ENCODE measurements at places on chromosomes 6 and 20.
A peak's percentile ranks its signal among the peaks of the same experiment; 100 is the strongest.

DNA sequence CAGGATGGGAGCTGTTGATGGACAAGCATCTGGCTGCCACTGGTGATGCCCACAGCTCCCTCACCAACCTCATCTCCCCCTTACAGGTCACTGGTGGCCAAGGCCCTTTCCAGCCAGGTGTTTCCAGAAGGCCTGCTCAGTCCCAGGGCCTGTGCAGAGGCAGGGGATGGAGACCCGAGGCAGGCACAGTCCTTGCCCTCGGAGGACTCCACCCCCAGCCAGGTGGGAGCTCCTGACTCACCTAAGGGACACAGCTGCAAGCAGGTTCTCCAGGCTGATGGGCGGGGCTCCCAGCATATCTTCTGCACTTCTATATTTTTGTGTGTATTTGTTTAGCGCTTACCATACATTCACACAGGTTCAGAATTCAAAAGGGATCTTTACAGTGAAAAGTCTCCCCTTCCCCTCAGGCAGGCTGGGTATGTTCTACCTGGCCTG, 17.4 kb downstream of the PRPH2 start:
- no peak for DNase-seq
- no peak overlapping the region for H3K27ac ChIP-seq
- H3K4me1 ChIP-seq, result peaks cover under 1% of the 10 kb centered on the region
- H3K36me3 ChIP-seq, result no peaks in the 10 kb centered on the region
- H3K4me3 ChIP-seq, result no peak overlapping the region

DNA sequence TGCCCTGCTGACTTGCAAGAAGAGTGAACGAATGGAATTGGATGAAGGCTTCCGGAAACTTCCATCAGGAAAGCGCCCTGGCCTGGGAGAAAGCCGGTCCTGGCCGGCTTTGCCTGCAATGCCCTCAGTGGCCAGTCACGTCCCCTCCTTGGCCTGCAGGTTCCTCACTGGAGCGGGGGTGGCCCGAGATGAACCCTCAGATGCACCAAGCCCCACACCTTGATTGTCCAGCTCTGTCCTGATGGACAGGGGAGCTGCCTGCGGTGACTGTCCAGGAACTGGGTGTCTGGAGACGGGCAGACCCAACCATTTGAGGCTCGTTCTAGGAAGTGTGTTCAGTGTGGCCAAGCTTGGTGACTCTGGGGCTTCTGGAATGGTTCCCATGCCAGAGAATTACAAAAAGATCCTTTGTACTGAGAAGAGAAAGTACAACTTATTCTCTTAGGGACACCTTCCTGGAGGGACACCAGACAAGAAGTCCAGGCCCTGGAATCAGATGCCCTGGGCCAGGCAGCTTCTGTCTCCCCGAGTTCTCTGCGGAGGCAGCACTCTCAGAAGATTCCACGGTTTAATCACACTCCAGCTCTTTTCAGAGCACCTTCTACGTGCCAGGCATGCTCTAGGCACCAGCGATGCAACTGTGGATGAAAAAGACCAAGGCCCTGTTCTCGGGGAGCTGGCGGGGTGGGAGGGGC, 17.1 kb upstream of the SULF2 start:
- no peak overlapping the region for H3K4me3 ChIP-seq
- no peaks in the 10 kb centered on the region for H3K27me3 ChIP-seq
- DNase-seq, result no peak
- peaks cover 2% of the 10 kb centered on the region for H3K4me1 ChIP-seq

- H3K27me3 ChIP-seq, result peaks cover 73% of the 10 kb centered on the region
- no peak overlapping the region for H3K27ac ChIP-seq
- DNase-seq, result no peak
- no peaks in the 10 kb centered on the region for H3K36me3 ChIP-seq
Measured at GRCh38 chr6:138162111-138162954, 594 bp downstream of the ARFGEF3 start.

DNA sequence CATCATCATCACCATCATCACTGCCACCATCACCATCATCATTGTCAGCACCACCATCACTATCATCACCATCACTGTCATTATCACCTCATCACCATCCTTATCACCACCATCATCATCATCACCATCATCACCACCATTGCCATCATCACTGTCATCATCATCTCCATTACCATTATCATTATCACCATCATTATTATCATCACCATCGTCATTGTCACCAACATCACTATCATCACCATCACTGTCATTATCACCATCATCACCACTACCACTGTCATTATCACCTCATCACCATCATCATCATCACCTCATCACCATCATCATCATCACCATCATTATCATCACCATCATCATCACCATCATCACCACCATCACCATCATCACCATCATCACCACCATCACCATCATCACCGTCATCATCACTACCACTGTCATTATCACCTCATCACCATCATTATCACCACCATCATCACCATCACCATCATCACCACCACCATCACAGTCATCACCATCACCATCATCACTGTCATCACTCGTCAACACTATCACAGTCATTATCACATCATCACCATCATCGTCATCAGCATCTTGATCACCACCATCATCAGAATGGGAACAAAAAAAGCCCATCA, 191.1 kb downstream of the TTLL2 start:
- H3K4me1 ChIP-seq, result peaks cover 1% of the 10 kb centered on the region
- H3K27ac ChIP-seq, result no peak overlapping the region
- no peaks in the 10 kb centered on the region for H3K36me3 ChIP-seq
- no peaks in the 10 kb centered on the region for H3K27me3 ChIP-seq

DNA sequence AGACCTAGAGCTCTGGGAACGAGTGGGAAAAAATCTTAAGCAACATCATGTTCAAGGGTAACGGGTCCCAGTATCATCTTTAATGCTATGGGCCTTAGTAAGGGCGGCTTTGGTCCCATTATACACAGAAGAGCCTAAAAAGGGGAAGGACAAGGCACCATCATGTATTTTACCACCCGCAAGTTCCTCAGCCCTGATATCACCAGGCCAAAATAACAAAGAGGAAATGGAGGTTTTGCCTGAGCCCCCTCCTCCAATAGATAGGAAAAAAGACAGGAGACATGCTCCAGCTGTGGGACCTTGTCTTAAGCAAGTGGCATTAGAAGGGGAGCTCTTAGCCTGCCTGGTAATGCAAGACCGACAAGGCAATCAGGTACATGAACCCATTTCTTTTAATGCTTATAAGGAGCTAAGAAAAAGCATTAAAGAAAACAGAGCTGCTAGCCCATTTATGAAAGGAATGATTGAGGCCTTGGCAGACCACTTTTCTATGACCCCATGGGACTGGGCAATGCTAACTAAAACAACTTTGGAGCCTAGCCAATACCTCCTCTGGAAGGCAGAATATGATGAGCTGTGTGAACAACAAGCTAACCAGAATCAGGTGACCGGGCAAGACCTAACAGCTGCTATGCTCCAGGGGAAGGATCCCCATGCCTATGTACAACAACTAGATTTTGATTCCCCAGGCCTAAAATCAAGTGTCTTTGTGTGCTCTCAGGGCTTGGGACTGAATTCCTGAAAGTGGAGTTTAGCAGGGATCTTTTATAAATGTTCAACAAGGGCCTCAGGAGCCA, 23.2 kb downstream of the HLA-DPA1 start:
- peaks cover 23% of the 10 kb centered on the region for H3K27me3 ChIP-seq
- H3K36me3 ChIP-seq, result no peaks in the 10 kb centered on the region
- no peak overlapping the region for H3K4me3 ChIP-seq
- no peaks in the 10 kb centered on the region for H3K4me1 ChIP-seq
- H3K27ac ChIP-seq, result peak overlapping the region; percentile 27

DNA sequence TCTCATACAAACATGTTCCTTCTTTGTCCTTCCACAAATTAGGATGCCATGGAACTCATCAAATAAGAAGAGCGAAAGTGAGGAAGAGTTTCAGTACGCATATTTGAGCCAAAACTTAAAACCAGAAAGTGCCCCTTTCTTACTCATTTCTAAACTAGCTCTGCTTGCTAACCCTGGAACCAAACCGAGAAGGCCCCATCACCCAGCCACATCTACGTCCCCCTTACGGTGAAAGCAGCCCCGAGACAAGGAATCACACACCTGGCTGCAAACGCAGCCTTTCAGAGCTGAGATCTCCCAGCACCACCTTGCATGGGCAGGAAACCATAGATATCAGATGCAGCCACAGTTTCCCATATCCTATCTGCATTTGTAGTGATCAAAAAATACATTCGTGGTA, 28.5 kb downstream of the TRERF1 start:
- no peaks in the 10 kb centered on the region for H3K27me3 ChIP-seq
- H3K4me1 ChIP-seq, result peaks cover 14% of the 10 kb centered on the region
- no peak overlapping the region for H3K27ac ChIP-seq
- peak overlapping the region; percentile 48 for H3K4me3 ChIP-seq
- DNase-seq, result no peak

DNA sequence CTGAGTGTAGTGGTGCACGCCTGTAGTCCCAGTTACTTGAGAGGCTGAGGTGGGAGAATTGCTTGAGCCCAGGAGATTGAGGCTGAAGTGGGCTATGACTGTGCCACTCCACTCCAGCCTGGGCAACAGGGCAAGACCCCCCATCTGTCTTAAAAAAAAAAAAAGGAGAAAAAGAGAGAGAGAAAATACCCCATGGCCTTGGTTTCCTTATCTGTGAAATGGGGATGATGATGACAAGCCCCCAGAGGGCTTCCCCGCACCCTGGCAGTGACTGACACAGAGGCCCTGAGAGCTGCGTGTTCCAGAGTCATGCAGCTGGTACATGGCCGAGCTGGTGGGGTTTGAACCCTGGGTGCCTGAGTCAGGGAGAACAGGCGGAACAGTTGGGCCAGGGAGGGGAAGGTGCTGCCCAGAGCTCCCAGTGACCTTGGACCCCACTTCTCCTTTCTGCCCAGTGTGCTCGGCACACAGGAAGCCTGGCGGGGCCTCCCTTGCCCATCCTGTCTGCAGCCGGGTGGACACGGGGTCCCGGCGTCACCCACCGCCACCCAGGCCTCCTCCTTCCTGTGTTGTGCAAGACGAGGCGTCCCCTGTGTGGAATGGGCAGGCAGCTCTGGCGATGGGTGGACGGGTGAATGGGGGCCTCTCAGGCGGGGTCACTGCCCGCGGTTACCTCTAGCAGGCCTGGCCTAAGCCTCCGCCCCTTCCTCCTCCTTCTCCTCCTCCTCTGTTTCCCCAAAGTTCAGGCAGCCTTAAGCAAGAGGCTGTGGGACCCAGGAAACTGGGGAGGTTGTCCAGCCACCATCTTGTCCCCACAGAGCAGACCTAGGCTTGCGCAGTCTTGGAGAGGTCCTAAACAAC, 84.2 kb downstream of the CEBPB start:
- no peaks in the 10 kb centered on the region for H3K36me3 ChIP-seq
- H3K27ac ChIP-seq, result no peak overlapping the region
- H3K4me1 ChIP-seq, result no peaks in the 10 kb centered on the region
- peaks cover 2% of the 10 kb centered on the region for H3K27me3 ChIP-seq
- H3K4me3 ChIP-seq, result no peak overlapping the region
- no peak for DNase-seq

GRCh38 chr6:122202576-122203137, 196.8 kb upstream of the HSF2 start:
- no peaks in the 10 kb centered on the region for H3K4me1 ChIP-seq
- H3K27me3 ChIP-seq, result no peaks in the 10 kb centered on the region
- no peak overlapping the region for H3K27ac ChIP-seq
- no peak overlapping the region for H3K4me3 ChIP-seq
- no peaks in the 10 kb centered on the region for H3K36me3 ChIP-seq

- no peaks in the 10 kb centered on the region for H3K36me3 ChIP-seq
- H3K4me3 ChIP-seq, result no peak overlapping the region
Measured at GRCh38 chr6:167150941-167151549, 6.7 kb downstream of the GPR31 start.

DNA sequence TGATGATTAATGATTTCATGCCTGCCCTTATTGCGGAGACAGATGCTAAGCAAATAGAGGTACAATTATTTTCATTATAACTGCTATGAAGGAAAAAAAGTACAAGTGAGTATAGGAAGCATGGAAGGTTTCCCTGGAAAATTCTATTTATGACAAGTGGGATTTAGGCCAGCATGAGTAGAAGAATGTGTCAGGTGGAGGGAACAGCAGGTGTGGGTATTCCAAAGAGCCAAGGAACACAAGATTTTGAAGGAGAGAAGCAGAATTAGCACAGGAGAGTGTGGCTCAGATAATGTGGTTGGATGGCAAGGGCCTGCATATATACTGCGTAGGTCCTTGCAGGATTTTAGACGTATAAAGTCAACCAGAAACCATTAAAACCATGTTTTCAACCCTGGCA, 11.4 kb downstream of the PLCB1 start:
- H3K27me3 ChIP-seq, result no peaks in the 10 kb centered on the region
- H3K4me1 ChIP-seq, result no peaks in the 10 kb centered on the region
- H3K27ac ChIP-seq, result no peak overlapping the region
- no peak for DNase-seq
- no peak overlapping the region for H3K4me3 ChIP-seq

DNA sequence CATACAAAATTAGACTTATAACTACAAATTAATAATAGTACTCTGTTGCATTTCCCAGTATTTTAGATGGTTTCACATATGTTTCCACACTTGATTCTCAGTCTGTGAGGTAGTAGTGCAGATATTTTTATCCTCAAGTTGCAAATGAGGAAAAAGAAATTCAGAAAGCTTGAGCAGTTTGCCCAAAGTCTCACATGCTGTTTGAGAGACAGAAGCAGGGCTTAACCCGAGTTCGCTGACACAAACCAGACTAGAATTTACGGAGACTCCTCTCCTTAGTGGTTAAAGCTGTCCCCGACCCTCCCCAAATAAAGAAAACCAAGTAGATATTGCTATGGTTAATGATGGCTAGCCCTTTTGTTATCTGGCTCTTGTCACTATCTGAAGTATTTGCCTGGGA, 126.2 kb downstream of the TIAM2 start:
- H3K27ac ChIP-seq, result no peak overlapping the region
- H3K36me3 ChIP-seq, result no peaks in the 10 kb centered on the region
- H3K4me3 ChIP-seq, result peak overlapping the region; percentile 44

All from neuronal stem cell (in vitro differentiated cells).